Stimulated activated CD4-positive, alpha-beta T cell treated with anti-CD3 and anti-CD28 coated beads, Interleukin-12 subunit alpha, Interleukin-12 subunit beta, amount 100 ng/mL, for 24 hours (primary cell): ENCODE measurements at places on chromosomes 12 and 14.

- DNase-seq = no peak
These were observed 42.4 kb downstream of the CKAP4 start for GRCh38 chr12:106205208-106206069.

DNA sequence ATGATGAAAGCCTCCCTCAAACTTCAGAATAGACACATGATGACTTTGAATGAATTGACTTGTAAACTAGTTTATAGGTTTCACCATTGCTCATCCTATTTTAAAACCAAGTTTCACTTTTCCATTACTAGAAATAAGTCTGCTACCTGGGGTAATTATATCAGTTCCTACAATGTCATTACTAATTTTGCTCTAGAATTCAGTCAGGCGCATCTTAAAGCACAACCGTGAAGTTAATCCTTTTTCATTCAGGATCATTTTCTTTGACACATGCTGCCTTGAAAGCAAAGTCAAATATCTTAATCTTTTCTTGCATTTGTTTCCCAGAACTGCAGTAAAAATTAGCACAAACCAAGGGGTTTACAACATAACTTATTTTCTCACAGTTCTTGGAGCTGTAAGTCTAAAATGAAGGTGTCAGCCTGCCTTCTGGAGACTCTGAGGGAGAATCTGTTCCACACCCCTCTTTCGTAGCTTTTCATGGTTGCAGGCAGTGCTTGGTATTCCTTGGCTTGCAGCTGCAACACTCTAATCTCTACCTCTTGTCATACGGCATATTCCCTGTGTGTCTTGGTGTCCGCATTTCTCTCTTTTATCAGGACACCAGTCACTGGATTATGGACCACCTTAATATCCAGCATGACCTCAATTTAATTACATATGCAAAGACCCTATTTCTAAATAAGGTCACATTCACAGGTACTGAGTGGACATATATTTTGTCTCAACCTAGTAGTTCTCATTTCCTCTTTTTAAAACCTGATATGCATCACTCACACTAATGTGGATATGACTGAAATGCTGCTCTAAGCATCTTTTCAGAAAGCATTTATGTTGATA lies 114.3 kb upstream of the PDZRN4 start:
- DNase-seq = no peak

DNA sequence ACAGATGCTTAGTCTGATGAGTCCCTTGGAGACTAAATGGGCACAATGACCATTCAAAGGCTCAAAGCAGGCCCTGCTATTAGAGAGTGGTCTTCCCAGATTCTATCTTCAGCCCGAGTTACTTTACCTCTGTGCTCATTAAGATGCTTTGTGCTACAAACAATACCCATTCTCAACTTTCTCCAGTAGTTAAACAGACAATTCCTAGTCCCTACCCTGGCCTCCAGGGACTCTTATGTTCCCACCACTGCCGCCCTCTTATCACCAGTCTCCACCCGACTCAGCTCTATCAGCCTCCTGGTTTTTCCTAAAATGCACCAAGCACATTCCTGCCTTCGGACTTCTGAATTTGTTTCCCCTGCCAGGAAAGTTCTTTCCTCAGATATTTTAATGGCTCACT lies 25.6 kb upstream of the GPHB5 start:
- DNase-seq = no peak

- no peak for DNase-seq
These were observed 24.3 kb upstream of the BCL2L14 start for GRCh38 chr12:12046401-12046800.

- DNase-seq = no peak
These were observed 782.1 kb upstream of the TBX3 start for GRCh38 chr12:115466076-115466475.
